Fibroblast of skin of left biceps (primary cell): ENCODE measurements at places on chromosomes 16 and 17.
A peak's percentile ranks its signal among the peaks of the same experiment; 100 is the strongest.

- peak; percentile 33 for DNase-seq
These were observed 6.9 kb downstream of the DOK4 start for GRCh38 chr16:57479205-57479975.

DNA sequence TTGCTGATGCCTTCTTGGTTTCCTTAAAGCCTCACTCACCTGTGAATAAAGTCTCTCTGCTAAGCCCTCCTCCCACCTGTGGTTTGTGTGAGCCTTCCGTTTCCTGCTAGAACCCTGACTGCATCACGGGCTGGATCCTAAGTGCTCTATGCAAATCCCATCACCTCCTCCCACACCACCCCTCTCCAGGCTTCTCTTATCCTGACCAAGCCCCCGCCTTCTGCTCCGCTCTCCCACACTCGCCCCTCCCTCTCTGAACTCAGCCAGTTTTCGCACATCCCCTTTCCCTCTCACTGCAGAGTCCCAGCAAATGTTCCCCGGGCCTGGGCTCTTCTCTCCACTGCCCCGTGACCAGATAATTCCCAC lies 51.8 kb downstream of the PIMREG start:
- DNase-seq: no peak

DNA sequence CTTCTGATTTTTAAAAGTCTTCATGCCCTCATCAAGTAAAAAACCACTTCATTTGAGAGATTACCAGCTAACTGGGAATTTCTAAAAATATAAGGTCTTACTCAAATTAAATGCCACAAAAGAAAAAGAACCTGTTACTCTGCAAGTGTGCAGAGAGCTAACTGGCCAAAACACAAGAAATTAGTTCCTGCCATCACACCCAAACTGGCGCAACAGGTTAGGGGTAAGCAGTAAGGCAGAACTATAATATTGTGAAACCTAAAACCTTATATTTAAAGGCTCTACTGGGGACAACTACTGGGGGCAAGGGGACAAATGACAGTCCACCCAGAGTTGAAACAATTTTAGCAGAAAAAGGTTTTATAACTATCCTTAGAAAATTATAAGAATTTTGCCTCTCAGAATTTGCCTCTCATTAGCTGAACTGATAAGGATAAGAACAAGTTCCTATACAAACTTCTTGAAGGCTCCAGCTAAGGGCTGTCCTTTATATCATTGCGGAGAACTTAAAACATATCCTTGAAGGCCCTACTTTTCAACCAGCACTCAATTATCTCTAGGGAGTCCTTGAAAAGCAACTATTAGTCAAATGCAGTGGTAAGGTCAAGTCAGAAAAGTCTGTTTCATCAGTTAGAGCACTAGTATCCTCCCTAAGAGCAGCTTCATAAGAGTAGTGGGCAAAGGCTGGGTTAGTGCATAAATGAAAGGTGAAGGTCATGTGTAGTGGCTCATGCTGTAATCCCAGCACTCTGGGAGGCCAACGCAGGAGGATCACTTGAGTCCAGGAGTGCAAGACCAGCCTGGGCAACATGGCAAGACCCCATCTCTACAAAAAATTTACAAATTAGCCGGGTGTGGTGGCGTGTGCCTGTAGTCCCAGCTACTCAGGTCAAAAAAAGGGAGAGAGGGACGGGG lies 31.5 kb downstream of the SMURF2 start:
- DNase-seq: no peak

DNA sequence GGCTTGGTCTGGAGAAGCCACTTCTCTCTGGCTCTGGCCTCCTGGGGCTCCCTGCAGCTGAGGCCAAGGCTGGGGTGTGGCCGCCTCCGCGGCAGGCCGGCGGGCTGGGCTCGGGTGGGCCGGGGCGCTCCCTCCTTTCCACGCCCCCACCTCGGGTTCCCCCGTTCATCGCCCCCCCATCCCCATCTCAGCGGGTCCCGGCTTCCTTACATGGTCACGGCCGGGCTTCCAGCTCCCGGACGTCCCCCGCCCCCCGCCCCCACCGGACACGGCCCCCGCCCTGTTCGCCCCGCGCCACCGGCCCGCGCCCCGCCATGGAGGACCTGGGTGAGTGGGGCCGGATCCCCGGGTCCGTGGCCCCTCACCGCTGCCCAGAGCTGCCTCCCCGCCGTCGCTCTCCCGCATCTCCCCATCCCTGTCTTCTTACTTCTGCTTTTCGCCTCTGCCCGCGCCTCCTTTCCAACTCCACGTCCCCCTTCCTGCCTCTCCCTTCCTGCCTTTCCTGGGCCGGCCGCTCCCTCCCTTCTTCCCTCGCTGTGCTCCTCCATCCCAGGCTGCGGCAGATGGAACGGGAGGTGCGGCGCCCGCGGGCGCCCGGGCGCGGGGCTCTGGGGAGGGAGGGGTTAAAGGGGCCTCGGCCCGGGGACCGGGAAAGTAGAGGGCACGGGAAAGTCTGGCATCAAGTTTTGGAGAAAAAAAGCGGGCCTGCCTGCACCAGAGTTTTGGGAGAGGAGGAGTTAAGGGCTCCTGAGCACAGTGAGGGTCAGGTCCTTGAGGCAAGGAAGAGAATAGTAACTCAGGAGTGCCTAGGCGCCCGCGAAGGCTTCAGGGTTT lies at the start of gene TGFB1I1:
TSS of gene TGFB1I1 (plus strand) at position 278 of the 834 bp plus-strand sequence. CDS start at position 315, 37 bp downstream.
- DNase-seq: peak; percentile 69

GRCh38 chr16:1708768-1709180 lies 2.8 kb downstream of the MAPK8IP3 start:
- no peak for DNase-seq

GRCh38 chr17:41629826-41630670 lies 5.7 kb upstream of the KRT17 start:
- DNase-seq: no peak

DNA sequence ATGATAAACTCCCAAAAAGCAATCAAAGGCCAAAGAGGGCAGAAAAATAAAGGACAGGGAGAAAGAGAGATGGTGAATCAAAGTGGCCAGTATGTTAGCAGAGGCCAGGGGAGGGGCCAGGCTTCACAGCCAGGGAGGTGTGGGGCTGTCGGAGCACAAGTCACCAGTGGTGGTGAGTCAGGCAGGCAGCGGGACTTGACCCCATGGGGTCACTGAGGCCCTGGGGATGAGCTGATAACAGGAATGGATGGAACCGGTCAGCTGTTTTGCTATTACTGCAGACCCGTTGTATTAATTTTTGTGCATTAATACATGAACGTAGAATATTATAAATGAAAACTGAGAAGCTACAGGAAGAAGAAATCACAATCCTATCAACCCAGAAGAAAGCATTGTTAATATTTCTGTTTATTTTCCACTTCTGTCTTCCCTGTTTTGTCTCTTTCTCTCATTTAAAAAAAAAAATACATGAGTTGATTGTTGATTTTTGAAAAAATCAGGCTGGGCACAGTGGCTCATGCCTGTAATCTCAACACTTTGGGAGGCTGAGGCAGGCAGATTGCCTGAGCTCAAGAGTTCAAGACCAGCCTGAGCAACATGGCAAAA lies 106.9 kb downstream of the SOCS1 start:
- DNase-seq: no peak

DNA sequence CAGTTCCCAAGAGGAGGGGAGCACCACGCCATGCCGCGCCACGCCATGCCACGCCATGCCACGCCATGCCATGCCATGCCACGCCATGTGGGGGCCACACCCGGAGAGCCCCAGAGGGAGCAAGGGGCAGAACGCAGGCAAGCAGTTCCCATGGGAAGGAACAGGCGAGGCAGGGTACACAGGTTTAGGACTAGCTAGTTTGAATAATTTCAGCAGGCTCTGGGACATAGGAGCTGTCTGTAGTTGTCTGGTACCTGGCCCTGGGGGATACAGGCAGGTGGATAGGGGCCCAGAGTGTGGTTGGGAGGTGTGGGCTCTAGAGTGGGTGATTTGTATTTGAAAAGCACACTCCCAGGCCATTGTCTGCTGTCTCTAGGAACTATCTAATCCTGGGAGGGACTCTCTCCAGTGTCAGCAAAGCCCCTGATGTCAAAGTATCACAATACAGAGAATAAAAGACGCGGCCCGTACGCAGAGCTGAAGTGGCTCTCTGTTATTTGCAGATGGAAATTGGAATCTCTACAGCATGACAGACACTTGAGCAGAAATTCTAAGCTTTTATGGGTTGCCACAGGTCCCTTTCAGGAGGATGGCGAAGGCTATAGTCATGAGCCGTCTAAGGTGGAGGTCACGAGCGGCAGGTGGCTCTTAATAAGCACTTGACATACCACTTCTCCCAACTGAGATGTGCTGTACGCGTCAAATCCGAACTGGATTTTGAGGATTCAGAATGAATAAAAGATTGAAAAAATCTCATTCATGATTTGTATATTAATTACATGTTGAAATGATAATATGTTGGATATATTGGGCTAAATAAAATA lies 220.8 kb upstream of the TNRC6C start:
- no peak for DNase-seq

DNA sequence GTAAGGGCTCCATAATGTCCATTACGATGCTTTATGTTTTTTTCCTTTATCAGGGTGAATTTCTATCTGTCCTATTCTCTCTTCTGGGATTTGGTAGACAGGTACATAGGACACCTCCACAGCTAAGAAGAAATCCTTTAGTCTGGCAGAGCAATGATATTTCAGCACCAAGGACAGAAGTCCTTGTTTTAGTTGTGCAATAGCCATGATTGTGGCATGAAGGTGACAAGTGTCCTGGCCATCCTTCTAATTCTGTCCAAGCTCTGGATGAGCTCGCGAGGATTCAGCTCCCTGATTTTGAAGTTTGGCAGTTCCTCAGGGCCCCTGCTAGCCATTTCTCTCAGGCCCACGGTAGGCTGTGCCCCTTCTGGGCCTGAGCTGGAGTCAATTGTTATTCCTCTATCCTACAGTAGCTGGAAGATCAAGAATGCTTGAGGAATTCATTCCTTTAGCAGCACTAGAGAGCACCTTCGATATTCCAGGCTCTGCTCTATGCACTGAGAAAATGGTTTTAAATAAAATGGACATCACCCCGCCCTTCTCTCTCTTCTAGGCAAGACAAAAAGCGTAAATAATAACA lies 320.8 kb downstream of the XYLT1 start:
- no peak for DNase-seq

GRCh38 chr17:61175298-61176142 lies 224.1 kb upstream of the TBX2 start:
- no peak for DNase-seq
